Lung (tissue), 17 donors: ENCODE measurements at places on chromosomes 6 and 20. TPM values are rescaled to one million over a fixed set of nuclear protein-coding genes. Genes with fewer than 3 reads are reported as not detected.

DNA sequence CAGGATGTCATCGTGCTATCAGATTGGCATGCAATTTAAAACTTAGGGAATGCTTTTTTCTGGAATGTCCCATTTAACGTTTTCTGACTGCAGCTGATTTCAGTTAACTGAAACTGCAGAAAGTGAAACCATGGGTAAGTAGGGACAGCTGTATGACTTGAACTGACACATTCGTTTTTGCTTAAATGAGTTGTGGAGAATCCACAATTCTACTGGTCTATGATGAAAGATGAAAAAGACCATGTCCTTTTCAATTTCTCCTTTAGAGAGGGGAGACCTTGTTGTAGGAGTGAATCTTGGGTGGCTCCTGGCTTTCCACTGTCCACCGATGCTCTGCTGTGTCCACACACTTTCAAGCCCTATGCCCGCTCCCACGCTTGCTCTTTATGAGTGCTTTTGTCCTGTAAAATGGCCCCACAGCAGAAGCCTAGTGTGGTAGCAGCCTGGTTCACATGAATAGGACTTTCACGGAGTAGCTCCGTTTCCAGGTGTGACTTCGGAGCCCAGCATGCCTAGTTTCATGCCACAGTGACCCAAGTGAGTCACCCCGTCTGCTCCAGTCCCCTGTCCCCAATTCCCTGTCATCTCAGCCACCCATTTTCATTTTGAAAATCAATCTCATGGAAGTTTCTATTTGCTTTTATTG lies 21.9 kb downstream of the DYNLT1 start:
- DNase-seq = peak; percentile 87

GRCh38 chr6:134738211-134738885 lies 211.6 kb downstream of the ALDH8A1 start:
- DNase-seq = no peak

DNA sequence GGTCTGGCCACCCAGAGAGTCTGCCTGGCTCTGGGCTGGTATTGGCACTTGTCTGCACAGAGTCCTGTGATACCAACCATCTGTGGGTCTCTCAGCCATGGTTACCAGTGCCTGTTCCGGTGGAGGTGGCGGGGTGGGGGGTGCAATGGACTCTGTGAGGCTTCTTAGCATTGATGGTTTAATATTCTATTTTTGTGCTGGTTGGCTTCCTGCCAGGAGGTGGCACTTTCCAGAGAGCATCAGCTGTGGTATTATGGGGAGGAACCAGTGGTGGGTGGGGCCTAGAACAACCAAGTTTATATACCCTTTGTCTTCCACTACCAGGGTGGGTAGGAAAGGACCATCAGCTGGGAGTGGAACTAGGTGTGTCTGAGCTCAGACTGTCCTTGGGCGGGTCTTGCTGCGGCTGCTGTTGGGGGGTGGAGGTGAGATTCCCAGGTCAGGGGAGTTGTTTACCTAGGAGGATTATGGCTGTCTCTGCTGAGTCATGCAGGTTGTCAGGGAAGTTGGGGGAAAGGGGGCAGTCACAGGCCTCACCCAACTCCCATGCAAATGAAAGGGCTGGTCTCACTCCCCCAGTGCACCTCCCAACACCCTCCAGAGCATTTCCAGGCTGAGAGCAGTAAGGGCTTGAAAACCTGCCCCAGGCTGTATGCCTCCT lies 117.5 kb downstream of the FLRT3 start:
- no peak for DNase-seq

- DNase-seq = no peak
Measured at GRCh38 chr6:160092602-160093001, 29.0 kb upstream of the SLC22A1 start.

GRCh38 chr6:3119040-3119723 lies 671 bp downstream of the BPHL start:
- DNase-seq = no peak

- no peak for DNase-seq
Measured at GRCh38 chr6:11785415-11785773, 6.8 kb upstream of the ADTRP start.

- DNase-seq = no peak
Measured at GRCh38 chr6:42243046-42243445, 25.4 kb upstream of the MRPS10 start.

- no peak for DNase-seq
Measured at GRCh38 chr6:84332139-84333034, 104.9 kb upstream of the CEP162 start.

DNA sequence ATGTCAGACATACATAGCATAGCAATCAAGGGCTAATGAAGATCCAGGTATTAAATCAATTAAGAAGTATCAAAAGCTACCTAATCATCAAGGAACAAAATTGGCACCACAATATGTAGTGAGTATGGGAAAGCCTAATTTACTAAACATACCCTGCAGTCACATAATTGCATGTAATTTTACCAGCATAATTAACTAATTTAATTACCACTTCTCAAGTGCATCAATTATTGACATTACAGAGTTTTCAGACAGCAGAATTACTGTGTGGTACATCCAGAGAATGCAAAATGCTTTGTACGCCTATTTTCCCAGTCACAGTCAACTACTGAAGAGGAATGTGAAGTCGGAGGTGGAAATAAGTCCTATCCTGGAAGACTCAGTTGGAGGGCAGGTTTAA lies 279.0 kb upstream of the ID4 start:
- no peak for DNase-seq

GRCh38 chr6:130969791-130970491 lies 93.1 kb downstream of the EPB41L2 start:
- DNase-seq = peak; percentile 98

The HLA-DPA1 gene
- 96.2 TPM for total RNA-seq

The TFEB gene
- 38.4 TPM for total RNA-seq

The CDH4 gene
- 0.43 TPM for total RNA-seq

The LAMA2 gene
- total RNA-seq = 105 TPM

The OPN5 gene
- total RNA-seq = not detected
